ENCODE measurements at places on chromosomes 16 and 17.
A peak's percentile ranks its signal among the peaks of the same experiment; 100 is the strongest.

- DNase-seq, result no peak
These were observed 1.5 kb downstream of the NDRG4 start for GRCh38 chr16:58501242-58502131.

DNA sequence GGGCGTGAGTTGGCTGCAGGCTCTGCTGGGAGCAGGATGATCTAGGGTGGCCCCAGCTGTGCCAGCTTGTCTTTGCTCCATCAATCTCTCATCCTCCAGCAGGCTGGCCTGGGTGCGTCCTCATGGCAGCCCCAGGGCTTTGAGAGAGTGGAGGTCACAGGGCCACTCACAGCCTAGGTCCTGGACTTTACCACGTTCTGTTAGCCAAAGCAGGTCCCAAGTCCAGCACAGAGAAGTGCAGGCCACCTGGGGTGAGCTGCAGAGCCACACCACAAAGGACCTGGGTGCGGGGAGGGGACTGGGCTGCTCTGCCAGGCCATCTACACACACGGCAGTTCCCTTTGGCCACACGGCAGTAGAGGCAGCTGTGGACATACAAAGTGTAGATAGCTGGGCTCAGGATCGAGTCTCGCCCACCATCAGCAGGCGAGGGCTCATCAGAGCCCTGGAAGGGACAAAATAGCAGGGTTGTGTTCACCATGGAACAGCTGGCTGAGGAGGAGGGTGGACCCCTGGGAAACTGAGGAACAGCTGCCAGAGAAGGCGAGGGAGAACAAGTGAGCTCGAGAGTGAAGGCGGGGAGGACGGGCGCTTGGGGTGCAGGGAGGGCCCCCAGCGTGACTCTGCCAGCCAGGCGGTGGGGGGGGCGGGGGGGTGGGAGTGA, 30.0 kb downstream of the SREBF1 start:
- no peak for DNase-seq

DNA sequence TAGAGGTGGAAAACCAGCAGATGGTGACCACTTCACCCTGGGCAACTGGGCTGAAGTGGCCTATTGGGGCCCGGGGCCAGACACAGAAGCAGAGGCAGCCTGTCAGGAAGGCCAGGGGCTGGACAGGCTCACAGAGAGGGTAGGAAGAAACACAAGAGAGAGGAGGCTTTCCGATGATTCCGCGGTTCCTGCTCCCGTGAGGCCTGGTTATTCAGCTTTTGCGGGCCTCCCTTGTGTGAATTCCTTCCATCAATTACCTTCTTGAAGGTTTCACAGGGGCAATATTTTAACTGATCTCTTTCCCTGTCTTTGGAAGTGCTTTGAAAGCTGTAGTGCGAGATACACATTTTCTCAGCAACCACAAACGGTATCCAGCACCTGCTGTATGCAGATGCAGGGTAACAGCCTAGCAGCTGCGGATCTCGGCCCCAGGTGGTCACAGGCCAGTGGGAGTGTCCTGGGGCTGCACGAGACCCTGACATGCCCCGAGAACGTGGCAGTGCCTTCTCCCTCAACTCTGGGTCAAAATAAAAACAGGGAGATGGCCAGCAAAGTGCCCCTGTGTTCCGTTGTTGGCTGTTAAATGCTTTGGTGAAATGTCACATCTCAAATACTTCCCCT, 11.6 kb upstream of the CMIP start:
- no peak for DNase-seq

DNA sequence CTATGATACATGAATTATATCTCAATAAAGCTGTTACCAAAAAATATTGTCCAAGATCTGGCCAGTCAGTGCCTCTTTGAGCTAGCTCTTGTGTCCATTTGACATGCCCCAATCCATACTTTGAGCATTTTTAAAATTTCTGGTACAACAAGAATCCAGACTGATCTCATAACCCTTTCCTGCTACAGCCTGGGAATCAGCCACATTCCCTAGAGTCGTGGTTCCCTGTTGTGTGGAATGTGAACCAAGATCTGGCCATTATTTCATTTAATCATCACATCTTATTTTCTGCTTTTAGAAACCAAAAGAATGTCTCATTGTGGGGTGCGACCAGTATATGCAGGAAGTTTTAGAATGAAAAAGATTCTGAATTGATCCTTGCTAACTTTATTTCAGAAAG, 34.3 kb upstream of the RPRML start:
- DNase-seq, result no peak

DNA sequence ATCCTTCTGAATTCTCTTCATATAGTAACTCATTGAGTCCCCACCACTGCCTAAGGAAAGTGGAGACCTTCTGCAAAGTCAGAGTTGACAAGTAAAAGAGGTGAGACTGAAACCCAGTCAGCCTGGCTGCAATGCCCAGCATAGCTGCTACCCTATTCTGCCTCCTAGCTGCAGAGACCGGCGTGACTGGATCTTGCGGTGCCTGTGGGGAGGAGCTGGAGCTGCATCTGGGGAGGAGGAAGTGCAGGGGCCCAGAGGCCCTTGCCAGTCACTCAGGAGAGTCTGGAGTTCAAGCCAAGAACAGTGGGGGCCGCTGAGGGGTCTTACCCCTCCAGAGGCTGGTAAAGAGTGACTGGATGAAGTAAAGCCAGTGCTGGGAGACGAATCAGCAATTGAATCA, 35.0 kb upstream of the ZNF423 start:
- DNase-seq, result peak; percentile 63

DNA sequence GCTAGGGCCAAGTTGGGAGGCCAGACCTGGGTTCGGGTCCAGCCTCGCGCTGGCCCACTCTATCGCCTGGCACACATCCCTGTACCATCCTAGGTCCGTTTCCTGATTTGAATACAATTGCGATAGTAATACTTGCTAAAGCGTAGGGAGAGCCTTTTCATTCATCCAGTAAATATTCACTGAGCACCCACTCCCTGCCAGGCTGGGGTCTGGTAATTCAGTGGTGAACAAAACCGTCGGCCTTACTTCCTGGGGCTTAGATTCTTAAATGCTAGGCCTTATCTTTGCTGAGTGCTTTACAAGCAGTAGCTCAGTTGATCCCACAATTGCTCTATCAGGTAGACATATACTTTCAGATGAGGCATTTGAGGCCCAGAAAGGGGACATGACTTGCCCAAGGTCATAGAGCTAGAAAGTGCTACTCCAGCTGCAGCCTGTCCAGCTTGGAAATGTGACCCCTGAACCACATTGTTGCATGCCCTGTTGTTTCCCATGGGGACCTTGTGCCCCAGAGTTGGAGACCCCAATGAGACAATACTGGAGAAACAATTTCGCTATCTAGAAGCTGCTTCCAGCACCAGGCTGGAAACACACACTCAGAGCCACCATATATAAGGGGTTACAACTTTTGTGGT, 691 bp downstream of the USB1 start:
- DNase-seq, result peak; percentile 16

DNA sequence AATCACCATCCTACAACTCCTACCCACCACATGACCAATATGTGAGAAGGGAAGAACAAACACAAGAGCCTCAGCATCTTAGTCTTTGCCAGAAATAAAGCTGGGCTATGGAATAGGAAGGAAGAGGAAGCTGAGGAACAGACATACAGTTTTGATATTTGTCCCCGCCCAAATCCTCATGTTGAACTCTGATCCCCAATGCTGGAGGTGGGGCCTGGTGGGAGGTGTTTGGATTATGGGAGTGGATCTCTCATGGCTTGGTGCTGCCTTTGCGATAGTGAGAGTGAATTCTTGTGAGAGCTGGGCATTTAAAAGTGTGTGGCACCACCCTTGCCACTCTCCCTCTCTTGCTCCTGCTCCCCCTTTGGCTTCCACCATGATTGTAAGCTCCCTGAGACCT, 52.4 kb upstream of the NLK start:
- DNase-seq, result no peak

DNA sequence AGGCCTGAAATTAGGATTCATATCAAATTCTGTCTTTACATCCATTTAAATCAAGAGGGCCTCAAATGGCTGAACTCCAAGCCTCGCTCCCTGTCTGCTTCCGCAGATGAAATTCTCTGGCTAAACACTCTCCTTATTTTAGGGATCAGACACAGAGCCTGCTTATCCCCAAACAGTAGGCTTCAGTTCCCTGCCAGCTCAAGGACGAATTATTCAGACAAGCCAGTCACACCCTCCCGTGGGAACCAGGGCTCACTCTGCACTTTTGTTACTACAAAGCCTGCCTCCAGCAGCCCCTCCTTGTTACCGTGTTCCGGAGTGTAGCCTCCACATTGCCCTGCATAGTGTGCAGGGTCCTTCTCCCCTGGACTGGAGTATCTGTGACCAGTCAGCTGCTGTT, 46.6 kb upstream of the LCMT1 start:
- no peak for DNase-seq

DNA sequence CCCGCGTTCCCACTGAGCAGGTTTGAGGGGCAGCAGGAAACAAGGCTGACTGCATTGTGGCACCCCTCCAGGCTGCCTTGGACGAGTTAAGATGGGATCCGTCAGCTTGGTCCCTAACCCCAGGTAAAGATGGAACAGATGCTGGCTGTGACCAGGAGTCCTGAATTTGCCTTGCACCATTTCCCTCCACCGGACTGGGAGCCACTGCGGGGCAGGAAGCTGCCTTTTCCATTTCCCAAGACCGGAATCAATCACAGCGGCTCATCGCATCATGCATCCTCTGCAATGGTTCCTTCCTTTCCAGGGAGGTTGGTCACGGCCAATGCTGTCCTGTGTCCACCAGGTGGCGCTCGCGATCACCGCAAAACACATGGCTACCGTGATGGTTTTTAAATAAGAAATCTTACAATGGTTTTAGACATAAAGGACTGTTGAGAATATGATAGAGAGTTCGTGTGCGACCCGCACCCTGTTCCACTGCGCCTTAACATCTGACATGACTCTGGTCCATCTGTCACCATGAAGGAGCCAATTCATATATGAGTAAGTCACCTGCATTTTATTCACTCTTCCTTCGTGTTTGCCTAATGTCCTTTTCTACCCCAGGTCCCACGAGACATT, 6.8 kb upstream of the MEAK7 start:
- peak; percentile 88 for DNase-seq

DNA sequence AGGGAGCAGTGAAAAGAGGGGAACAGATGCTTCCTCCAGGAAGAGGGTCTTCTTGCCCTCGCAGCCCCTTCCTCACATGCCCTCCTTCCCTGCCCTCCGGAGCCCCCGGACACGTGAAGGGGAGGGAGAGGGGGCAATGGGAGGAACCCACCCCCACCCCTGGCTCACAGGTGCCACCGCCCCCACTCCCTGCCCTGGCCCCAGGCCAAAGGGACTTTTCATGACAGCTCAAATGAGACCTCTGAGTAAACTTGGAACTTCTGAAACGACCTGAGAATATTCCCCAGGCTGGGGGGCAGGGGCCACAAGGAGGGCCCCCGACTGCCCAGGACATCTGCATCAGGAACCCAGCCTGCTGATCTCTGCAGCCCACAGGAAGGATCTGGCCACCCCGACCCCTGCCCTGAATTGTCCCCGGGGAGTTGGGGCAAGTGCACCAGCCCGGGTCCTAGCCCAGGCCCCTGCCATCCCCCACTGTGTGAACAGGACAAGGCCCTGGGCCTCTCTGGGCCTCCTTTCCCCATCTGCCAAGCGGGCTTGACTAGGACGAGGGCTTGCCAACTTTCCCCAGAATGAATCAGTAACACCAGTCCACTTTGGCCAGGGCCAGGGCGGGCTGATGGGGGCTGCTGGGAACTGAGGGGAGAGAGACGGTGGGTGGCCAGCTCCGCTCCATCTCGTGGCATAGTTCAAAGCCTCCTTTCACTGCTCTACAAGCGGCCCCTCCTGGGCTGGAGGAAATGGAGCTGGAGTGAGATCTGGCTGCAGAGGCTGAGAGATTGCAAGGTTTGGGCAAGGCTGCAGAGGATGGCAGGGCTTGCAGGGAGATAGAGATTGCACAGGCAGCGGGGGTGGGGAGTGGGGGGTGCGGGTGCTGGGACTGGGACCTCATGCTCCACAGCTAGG, 3.8 kb downstream of the IL21R start:
- no peak for DNase-seq

DNA sequence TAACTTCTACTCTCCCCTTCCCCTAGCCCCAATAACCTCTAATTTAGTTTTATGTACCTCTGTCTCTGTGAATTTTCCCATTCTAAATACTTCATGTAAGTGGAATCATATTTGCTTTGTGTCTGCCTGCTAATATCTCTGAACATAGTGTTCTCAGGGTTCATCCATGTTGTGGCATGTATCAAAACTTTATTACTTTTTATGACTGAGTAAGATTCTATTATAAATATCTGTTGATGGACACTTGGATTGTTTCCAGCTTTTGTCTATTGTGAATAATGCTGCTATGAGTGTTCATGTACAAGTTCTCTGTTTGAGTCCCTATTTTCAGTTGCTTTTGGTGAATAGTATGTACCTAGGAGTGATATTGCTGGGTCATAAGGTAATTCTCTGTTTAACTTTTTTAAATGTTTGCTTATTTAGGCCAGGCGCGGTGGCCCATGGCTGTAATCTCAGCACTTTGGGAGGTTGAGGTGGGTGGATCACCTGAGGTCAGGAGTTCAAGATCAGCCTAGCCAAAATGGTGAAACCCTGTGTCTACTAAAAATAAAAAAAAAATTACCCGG, 92.8 kb downstream of the CHD9 start:
- no peak for DNase-seq

DNA sequence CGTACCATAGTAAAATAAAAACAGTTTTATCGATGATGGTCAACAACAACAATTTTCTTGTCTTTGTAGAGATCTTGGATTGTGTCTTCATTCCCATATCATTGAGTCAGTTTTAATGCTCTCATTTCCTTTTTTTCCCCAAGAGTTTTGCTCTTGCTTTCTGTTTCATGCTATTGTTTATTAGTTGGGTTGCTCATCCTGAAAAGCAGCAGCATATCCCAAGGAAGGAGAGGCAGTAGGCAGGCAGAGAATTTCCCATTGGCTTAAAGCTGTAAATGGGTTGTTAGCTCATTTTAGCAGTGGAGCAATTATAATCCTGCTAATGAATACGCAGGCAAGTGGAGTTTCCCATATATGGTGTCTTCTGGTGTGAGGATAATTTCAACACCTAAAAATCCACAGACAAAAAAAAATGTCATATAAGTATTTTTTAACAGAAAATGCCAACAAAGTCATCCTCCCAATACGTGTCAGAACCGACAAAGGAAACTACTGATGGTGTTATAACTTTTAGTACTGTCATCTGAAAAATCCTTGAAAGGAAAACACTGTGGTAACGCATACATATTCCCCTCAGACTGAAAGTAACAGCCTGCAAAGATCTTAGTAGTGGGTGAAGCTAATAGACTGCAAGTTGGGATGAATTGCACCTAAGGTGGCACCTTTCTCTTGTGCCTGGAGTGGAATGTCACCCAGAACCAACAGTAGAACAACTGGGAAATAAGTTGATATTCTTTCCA, 218.3 kb downstream of the FTO start:
- DNase-seq, result no peak

DNA sequence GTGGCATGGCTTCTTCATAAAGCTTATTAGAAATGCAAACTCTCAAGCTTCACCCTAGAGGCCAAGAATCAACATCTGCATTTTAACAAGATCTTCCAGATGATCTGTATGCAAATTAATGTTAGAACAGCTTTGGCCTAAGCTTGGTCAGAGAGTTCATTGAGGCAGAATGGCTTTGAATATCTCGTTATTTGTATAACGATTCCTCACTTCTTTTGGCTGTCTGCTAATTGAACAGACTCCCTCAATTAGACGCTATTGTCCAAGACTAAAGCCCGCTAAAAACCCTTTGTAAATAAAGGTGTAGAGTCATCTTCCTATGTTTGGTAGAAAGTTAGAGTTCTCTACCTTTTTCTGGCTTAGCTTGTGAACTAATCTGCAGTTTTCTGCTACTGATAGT, 1453.7 kb downstream of the CDH8 start:
- DNase-seq, result no peak

All from small intestine (tissue), 16 donors.